Stimulated activated CD8-positive, alpha-beta memory T cell treated with anti-CD3 and anti-CD28 coated beads, Interleukin-7, amount 100 ng/mL, for 1 hour (primary cell): ENCODE measurements at places on chromosomes 2 and 18.

GRCh38 chr18:61870151-61870550 is 22.7 kb downstream of the RNF152 start:
- no peak for DNase-seq

GRCh38 chr2:209940936-209941335 is 61.5 kb upstream of the RPE start:
- DNase-seq, result no peak

- no peak for DNase-seq
Observed at GRCh38 chr18:32893915-32894314, 121.1 kb upstream of the KLHL14 start.

DNA sequence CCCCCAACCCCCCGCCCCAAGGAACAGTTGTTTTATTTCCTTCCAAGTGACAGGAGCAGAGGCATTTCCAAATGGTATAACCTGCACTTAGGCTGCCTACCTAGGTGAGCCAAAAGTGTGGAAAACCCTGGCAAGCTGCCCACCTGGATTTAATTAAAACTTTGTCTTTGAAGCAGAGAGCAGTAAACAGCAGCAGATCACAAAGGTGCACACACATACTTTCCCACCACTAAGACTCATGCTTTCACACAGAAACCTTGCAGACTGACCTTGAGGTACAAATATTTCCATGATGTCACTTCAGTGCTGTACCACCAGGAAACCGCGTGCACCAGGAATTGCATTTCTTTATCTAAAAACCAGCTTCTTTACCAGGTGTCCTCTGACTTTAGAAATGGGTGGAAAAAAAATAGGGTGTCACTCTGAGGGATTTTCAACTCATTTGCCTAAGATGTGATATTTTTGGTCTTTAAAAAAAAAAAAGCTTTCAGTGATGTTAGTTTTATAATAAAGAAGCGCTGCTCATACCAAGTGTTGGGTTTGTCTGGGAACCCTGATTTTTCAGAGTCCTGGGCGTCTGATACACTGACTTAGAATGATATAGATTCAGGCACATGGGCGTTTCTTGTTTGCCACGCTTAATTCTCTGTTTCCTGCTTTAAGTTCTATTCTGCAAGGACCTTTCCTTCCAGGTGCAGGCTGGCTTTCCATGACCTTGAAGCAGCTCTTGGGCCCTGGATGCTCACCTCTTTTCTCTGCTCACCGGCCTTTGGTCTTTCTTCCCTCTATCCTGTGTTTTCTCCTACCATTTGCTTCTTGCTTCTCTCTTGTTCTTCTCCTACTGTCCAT is 70.7 kb upstream of the BCL2L11 start:
- DNase-seq, result no peak

- no peak for DNase-seq
Observed at GRCh38 chr2:149364839-149365238, 34.5 kb downstream of the LYPD6 start.

DNA sequence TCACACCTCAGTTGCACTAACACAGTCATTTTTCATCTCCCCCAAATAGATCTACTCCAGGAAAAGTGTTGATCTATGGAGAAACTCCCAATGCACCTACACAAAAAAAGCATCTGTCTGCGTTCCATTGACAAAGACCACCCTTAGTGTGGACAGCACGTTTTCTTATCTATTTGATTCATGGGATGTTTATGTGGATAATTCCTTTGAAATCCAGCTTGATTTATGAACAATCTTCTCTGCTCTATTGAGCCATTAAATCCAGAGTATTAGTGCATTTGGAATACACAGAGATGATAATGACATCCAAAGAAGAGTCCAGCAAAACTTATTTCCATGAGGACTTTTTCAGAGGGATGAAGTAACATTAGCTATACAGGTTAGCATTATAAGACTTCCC is 1221.9 kb upstream of the NXPH2 start:
- DNase-seq, result no peak

- no peak for DNase-seq
Observed at GRCh38 chr18:28814365-28814764, 637.4 kb upstream of the CDH2 start.

DNA sequence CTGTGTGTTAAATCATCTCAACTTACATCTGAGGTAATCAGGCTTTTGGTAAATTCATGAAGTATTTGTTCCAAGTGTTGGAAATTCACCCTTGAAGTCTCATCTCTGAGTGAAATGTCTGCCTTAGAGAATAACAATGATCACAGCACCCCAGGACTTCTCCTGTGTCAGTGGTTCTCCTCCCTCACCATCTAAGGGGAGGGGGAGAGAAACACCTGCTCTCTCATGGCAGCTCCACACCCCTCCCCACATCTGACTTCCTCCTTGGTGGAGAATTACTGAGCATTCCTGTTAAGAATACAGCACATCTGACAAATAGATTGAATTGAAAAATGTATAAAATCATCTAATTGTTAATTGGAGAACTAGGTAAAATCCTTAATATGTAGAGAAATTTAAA is 532.1 kb downstream of the RNF144A start:
- DNase-seq, result no peak

DNA sequence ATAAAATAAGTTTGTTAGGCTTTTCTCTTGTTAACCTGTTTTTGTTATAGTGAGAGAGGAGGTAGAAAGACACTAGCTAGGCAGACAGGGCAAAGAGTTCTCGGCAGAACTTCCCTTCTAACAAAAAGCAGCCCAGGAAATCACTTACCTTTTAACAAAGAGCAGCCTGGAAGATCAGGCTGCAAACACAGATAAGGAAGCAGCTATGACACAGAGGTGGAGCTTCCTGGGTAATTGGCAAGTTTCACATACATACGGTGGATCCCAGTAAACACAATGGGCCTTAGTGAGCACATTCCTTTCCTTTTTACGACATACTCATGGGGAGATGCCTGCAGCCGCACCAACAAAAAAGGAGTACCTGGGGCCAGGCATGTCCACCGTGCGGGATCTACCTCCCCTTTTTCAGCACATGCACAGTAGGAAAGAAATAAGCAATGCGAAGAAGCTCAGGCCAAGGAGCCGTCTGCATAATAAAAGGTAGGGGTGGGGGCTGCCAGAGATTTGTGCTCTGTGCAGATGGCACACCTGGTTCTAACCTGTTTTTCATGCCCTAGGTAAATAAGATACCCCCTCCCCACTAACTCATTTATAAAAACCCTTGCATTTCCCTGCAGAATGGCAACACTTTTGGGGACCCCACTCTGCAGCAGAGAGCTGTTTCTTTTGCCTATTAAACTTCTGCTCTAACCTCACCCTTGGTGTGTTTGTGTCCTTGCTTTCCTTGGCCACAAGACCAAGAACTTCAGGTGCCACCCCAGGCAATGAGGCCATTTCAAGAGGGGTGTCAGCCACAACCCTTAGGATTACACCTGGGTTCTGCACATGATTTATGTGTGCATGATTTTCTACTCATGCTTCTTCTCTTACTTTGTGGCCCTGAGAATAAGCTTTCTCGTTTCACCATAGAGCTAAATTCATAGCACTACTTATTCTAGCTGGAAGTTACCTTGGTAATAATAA is 26.5 kb downstream of the MDH1 start:
- no peak for DNase-seq

- DNase-seq, result no peak
Observed at GRCh38 chr2:51553476-51553875, 521.5 kb upstream of the NRXN1 start.

GRCh38 chr2:83686863-83687262 is 772.2 kb downstream of the SUCLG1 start:
- DNase-seq, result no peak

DNA sequence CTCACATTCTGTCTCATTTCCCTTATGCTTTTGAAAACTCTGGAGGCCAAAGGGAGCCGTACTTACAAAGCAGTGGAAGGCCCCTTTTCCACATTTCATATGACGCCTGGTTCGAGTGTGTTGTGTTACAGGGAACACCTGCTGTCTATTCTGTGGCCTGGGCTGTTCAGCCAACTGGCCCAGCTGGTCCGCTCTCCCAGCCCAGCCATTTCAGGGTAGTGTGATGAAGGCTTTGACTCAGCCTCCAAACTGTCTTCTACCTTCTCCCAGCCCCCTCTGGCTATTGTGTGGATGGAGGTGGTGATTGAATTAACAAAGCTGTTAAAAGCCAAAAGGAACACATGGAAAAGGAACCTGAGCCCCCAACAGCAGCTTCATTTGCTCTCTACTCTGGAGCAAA is 233.8 kb downstream of the ICOS start:
- DNase-seq, result no peak

DNA sequence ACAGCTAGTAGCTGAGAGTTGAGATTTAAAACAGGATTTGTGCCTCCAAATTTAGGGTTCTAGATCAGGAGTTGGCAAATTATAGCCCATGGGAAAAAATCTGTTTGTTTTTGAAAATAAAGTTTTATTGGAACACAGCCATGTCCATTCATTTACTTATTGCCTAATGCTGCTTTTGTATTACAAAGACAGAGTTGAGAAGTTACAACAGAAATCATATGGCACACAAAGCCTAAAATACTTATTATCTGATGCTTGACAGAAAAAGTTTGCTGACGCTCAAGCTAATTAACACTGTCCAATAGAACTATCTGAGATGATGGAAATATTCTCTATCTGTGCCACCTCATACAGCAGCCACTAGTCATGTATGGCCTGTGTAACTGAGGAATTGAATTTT is 229.1 kb upstream of the RASGRP3 start:
- DNase-seq, result no peak

GRCh38 chr2:207854484-207855440 is 85.1 kb upstream of the FZD5 start:
- DNase-seq, result no peak

DNA sequence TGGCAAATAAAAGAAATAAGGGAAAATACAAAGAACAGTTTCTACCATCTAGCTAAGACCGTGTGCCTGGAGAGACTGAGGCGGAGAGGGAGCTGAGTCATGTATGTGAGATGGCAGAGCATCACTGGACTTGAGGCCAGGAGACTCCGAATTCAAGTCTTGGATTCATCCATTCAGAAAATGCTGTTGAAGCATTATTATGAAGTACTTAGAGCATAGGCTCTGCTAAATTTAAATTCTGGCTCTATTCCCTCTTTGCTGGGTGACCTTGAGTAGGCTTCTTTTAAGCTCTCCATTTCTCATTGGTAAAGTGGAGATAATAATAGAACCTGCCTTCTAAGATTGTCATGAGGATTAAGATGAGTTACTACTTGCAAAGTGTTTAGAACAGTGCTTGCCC is 34.7 kb downstream of the NPHP1 start:
- DNase-seq, result no peak

DNA sequence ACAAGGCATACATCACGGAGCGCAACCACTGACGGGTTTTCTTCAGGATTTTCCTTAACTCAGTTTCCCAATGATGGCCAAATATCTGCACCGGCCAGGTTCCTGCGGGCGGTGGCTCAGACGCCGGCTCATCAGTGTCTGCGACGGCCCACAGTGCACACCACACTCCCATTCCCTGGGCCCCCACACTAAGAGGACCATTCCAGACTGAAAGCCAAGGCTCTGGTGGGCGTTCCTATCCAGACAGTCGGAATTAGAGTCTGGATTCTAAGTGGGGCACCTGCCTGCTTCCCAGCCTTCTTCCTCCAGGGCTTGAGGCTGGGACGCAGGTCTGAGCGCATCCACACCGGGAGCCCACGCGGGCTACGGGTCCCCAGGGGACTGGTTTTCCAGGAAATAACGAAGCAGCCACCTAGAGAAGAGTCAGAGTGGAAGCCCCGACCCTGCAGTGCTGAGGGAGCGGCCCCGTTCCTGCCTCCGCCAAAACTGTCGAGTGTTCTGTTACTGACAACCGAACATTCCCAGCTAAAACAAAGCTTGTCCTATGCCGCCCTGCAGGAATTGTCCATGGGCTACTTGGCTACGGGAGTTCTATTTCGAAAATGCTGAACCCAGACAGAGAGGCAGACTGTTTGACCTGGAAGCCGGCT is 75.3 kb downstream of the TMEM18 start:
- no peak for DNase-seq

- no peak for DNase-seq
Observed at GRCh38 chr2:128600581-128601297, 282.1 kb upstream of the HS6ST1 start.

- no peak for DNase-seq
Observed at GRCh38 chr18:50924372-50924771, 43.5 kb upstream of the ELAC1 start.

DNA sequence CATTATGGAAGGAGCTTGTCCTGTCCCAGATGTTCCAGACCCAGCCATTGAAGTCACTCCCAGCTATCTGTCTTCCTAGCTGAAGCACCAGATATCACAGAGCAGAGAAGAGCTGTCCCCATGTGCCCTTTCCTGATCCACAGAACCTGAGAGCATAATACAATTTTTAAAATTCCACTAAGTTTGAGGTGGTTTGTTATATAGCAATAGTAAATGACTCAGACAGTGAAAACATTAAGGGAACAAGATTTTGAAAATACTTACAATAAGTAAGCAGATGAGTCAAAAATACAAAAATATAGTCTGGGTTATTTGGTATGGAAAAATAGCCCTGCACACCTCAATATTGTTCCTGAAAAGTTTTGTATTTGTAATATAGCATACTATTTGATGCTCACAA is 85.8 kb upstream of the GLS start:
- no peak for DNase-seq

GRCh38 chr18:60668583-60668982 is 296.0 kb upstream of the MC4R start:
- DNase-seq, result no peak

- DNase-seq, result no peak
Observed at GRCh38 chr18:6505498-6505875, 90.8 kb upstream of the L3MBTL4 start.

- DNase-seq, result no peak
Observed at GRCh38 chr18:29326214-29326613, 1149.3 kb upstream of the CDH2 start.

- DNase-seq, result no peak
Observed at GRCh38 chr2:28239207-28239606, 153.5 kb upstream of the FOSL2 start.

GRCh38 chr18:48623468-48624235 is 84.8 kb downstream of the CTIF start:
- DNase-seq, result no peak
